NCI-H2171 (cell line): ENCODE measurements at places on chromosomes 2 and 18.

DNA sequence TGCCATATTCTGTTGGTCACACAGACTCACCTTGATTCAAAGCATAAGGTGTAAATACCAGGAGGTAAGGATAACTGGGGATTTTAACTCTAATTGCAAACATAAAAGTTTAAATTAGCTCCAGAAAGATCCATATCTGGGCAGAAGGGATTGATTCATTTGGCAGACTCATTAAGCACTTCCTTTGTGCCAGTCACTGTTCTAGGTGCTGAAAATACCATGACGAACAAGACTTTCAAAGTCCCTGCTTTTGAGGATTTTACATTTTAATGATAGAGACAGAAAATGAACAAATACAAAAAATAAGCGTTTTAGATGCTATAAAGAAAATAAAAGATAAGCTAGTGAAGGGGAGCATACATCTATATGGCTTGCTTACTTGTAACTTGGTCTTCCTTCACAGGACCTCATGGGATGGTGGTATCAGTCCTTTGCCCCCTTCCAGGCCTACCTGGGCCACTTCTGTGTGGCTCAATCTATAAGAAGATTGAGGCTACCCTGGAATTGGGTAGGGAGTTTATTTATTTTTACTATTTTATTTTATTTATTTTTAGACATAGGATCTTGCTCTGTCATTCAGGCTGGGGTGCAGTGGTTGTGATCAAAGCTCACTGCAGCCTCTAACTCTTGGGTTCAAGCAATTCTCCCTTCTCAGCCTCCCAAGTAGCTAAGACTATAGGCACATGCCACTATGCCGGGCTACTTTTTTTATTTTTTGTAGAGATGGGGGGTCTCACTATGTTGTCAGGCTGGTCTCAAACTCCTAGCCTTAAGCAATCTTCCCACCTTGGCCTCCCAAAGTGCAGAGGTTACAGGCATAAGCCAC is 212.8 kb downstream of the MYCN start:
- no peak for DNase-seq

GRCh38 chr2:42009657-42010580 is 37.9 kb upstream of the PKDCC start:
- DNase-seq = no peak

- DNase-seq = no peak
These were observed 74.2 kb downstream of the SH3BP4 start for GRCh38 chr2:235025800-235026536.

DNA sequence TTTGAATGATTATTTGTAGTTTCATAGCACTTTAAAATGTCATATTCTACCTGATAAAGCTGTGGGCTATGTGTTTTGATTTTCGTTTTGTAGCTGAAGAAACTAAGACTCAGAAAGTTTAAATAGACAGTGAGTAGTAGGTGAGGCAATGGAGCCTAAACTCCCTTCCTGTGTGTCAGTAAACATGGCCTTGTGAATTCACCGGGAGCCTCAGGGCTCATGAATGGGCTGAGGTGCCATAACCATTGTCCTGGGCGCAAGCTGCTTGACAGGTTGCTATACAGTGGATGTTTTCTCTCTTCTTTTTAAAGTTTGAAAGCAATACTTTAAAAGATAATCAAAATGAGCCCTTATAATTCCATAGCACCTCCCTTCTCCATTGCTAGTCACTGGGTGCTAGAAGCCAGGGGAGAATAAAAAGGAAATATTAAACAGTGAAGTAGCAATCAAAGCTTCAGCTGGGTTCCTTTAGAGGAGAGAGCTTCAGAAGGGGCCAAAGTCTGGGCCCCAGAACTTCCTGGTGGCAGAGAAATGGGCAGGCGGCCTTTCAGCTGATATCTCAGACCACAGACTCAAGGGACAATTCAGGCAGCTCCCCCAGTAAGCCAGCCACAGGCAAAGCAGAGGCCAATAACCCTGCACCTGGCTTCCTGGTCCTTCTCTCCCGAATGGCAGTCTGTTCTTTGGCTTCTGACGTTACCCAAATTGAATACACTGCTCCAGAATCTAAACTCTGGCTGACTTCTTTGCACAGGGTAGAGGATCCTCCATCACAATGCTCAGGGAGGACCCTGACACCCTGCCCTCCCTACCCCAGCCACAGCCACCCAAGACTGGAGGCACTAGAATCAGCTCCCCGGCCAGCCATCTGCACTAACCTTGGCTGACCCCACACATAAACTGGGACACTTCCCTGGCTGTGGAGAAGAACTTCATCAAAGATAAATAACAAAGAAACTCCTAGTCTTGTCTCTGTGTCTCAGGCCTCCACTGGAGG is 51.8 kb upstream of the NPAS2 start:
- no peak for DNase-seq

GRCh38 chr2:55926246-55926645 is 2.7 kb upstream of the EFEMP1 start:
- no peak for DNase-seq

DNA sequence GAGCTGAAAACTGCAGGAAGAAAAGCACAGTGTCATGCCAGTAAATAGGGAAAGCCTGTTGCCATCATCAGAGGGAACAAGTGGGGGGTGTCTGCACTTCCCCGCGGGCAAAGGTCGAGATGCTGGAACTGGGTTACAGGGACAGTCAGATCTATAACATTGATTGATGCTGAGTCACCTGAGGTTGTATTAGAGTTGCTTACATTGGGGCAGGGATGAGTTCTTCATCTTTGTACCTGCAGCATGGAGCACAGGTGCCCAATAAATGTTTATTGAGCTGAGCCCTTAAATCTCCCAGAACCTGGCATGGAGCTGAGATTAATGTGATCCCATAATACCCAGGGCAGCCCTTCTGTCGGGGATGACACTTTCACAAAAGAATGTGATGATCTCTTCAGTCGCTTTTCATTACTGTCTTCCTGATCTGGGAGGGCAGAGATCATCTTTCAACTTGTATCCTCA is 5.9 kb upstream of the RNF152 start:
- no peak for DNase-seq

DNA sequence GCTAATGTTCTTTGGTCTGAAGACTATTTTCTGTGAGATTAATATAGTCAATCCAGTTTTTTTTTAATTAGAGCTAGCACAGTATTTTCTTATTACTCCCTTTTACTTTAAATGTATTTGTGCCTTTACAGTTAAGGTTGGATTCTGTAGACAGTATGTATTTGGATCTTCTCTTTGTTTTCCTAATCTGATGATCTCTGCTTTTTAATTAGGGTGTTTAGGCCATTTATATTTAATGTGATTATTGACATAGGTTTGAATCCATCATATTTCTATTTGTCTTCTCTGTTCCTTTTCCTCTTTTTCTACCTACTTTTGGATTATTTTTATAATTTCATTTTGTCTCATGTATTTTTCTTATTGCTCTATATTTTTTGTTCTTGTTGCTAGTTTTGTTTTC is 437.7 kb downstream of the CPS1 start:
- DNase-seq = no peak
